Activated naive CD8-positive, alpha-beta T cell treated with anti-CD3 and anti-CD28 coated beads, Interleukin-2, amount 50 U/mL, for 16 hours (primary cell): ENCODE measurements at places on chromosomes 16 and 17.

- no peak for DNase-seq
These were observed 97.8 kb upstream of the MAF start for GRCh38 chr16:79698341-79698753.

DNA sequence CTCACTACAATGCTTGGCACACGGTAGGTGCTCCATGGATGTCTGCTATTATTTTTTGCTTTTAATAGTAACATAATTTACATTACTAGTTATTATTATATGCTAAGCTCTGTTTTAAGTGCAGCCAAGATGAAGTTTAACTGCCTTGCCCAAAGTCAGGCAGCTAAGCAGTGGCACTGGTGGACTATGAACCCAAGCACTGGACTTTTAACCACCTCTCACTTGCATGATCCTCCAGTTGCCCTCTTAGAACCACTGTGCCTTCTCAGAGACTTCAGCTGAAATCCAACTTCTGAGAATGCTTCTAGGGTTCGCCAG, 1.5 kb upstream of the ZNF207 start:
- no peak for DNase-seq

GRCh38 chr16:55575496-55575895, 9.0 kb downstream of the CAPNS2 start:
- no peak for DNase-seq

GRCh38 chr17:64331931-64332493, 58.6 kb downstream of the PECAM1 start:
- no peak for DNase-seq

DNA sequence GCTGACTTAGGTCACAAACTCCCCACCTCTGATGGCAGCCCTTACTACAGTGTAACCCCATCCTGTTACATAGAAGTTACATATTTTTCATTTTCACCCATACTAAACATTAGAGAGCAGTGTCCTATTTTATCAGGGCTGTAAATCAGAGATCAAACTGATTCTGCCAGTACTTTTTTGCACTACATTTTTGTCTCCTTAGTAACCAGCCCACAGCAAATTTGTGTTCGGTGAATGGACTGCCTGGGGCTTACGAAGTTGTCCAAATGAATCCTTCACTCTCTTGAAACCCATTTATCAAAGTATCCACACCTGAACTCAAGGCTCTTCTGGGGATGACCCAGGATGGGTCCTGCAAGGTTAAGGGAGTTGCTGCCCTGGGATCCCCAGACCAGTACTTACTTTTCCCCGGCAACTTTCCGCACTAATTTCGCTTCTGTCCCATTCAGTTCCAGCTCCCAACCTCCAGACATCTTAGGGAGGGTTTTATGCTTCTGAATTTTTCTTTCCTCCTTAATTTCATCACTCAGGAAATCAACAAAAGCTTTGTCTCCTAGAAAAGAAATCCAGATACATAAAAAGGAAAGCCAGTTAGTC, 1.1 kb downstream of the C1QBP start:
- DNase-seq = no peak

DNA sequence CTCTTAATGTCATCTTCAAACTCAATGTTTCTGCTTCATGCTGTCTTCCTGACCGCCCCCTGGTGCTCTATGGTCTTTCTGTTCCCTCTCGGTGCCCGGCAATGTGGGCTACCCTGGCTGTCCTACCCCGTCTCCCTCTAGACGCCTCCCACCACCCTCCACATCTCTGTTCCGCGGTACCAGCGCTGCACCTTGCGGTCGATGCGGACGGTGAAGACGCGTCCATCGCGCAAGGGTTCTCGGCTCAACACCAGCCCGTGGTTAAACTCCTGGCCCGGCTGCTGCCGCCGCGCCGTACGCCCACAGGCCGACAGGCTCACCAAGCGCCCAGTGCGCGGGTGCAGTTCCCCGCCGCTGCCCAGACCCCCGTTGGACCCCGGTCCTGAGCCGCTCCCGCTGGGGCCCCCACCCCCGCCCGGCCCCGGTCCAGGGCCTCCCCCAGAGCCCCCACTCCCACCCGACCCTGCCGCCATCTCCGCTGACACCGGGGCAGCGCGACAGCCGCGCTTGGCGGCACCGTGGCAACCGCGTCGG, at the start of gene NEURL4:
NEURL4 (minus strand) TSS at position 496 of the 534 bp plus-strand sequence; CDS start at position 473, 23 bp downstream.
- no peak for DNase-seq

DNA sequence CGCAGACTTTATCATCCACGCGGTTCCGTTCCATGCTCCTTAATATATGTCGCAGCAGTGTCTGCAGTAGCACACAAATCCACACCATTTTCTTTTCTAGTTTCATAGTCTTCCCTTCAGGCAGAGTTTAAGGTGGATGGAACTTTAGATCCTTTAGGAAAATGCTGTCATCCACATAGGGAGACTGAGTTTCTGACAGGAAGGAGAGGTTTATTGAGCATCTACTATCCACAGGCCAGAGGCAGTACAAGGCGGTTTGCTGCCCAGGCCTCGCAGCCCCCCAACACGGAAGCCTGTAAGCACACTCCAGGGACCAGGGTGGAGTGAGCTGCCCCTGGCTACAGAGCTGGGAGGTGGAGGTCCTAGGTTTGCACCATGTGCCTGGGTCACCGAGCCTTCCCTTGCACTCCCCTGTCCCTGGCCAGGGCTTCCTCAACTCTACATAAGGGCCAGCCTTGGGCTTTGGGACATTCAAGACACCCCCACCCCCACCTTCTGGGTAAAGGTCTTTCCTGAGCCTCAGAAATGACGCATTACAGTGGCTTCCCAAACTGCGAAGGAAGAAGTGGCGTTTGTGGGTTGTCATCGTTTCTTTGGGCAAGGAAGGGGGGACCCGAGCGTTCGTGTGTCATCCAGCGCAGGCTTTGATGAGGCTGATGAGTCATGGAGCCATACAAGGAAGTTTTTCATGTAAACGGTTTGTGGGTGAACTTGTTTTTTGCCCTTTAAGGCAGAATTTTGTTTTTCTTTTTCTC, 146.5 kb upstream of the PLCG2 start:
- peak; percentile 52 for DNase-seq

GRCh38 chr17:76271669-76272540, 6.8 kb downstream of the UBALD2 start:
- peak; percentile 80 for DNase-seq

GRCh38 chr17:75684924-75685323, 17.8 kb downstream of the SAP30BP start:
- DNase-seq = no peak

DNA sequence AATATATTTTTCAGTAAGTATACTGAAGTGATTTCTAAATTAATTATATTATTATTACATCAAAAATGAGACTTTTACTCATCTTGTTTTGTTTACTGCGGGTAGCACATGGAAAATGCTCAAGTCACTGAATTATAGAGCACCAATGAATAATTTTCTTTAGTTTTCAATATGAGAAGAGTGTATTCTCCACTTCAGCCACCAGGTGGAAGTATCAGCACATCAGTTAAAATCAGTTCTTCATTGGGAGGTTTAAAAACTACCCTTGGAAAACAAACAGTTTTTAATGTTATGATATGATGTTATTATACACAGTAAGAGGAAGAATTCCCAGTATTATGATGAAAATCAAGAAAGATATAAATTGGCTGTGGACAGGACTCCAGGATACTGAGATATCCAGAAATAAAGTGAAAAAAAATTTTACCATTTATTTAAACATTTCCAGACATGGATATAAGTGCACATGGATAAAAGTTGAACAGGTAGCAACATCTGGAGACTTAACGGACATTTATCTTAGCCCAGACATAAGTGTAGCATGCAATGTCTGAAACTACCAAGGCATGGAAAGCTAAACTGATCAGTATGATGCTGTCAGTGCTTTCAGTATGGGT, 467.3 kb downstream of the KCNJ2 start:
- no peak for DNase-seq

GRCh38 chr16:8863594-8864424, 5.0 kb downstream of the CARHSP1 start:
- DNase-seq = no peak

DNA sequence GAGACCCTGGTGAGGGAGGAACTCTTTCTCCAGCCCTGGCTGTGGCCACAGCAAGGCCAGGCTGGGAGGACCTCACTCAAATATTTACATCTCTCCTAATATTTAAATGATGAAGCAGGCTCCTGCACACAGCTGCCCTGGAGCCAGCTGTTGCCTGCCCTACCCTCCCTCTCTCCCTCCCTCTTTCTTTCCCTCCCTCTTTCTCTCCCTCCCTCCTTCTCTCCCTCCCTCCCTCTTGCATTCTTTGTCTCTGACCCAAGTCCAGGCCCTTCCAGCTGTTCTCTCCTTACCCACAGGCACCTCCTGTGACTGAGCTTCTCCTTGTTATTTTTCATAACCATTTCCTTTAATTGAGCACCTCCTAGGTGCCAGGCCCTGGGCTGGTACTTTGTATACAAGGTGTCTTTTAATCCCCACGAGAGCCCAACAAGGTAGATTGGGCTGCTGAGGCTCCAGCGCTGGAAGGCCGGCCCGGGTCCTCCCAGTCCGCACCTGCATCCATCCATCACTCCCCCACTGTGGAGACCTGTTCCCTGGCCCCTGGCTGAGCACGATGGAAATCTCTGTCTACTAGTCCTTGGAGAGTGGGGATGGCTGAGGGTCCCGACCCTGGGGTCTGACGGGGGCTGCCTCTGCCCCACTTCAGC, 242.3 kb downstream of the SEC14L1 start:
- DNase-seq = no peak

GRCh38 chr17:80294210-80294609, 33.6 kb downstream of the RNF213 start:
- DNase-seq = no peak

DNA sequence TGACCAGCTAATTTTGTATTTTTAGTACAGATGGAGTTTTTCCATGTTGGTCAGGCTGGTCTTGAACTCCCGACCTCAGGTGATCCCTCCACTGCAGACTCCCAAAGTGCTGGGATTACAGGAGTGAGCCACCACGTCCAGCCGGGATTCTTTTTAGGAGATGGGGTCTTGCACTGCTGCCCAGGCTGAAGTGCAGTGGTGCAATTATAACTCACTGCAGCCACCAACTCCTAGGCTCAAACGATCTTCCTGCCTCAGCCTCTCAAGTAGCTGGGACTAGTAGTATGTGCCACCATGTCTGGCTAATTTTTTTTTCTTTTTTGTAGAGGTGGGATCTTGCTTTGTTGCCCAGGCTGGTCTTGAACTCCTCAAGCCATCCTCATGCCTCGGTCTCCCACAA, 56.4 kb upstream of the MGAT5B start:
- no peak for DNase-seq

DNA sequence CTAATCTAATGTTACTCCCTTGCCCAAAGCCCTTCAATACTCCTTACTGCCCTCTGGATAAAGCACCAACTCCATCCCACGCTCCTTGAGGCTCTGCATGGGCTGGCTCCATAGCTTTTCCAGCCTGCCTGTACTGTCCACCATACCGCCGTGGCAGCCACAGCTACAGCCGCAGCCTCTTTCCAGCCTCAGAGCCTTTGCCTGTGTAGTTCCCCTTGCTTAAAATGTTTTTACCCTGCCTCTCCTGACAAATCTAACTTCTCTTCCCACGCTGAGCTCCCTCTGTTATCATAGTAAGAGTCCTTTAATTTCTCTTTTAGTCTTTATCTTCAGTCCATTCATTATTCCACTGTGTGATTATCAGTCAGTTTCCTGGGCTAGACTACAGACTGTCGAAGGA, 22.0 kb downstream of the TEX14 start:
- no peak for DNase-seq

- DNase-seq = peak; percentile 55
These were observed 14.6 kb upstream of the SBK1 start for GRCh38 chr16:28277537-28278388.

- no peak for DNase-seq
These were observed 10.4 kb upstream of the HERPUD1 start for GRCh38 chr16:56921571-56921970.

DNA sequence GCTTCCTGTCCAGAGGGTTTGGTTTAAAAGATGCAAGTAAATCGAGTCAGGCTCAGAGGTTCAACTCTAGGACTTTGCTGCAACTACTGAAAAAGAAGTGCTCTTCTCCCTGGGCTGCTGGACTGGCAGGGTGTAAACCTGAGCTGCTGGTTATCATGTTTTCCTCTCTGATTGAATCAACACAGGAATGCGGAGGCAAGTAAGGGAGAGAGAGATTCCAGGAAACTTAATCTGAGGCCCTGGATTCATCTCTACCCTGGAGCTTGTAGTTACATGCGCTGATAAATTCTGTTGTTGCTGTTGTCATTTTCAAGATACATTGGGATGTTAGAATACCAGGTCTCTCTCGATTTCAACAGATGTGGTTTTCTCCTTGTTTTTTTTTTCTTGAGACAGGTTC, 8.2 kb upstream of the HS3ST3A1 start:
- no peak for DNase-seq

DNA sequence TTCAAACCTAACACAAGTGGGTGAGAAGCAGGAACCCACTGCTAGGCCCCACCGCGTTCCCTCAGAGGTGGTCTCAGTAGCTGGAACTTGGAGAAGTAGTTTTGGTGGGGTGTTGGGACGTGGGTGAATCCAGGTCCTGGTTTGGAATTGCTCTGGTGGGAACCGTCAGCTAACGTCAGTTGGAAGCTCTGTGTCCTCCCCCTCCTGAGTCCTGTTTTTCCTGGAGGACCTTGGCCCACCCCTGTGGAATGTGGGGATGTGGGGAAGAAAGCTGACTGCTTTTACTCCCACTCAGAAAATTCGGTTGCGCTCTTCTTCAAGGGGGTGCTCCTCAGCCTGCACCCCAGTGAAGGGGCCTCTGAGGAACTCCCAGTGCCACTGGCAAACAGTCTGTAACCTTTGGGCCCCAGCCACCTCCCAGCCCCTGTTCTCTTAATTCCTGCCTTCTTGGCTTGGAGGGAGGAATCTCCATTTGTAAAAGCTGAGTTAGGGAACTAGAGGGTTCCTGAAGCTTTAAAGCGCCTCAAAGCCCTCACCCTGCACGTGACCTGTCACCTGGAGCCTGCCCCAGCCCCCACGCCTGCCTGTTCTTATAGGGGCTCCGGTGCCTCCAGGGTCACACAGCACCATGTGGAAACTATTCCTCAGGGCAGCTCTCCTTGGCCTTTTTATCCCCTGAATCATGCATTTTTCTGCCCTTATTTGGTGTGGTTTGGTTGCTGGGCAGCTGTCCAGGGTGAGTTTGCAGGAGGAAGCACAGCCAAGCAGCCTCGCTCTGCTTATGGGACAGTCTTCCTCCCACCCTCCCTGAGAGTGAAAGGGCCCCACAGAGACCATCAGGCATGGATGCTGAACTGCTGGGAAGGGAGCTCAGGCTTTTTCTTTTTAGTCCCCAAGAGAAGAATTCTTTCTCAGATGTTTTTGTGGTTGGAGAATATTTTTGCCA, 16.2 kb upstream of the NAGLU start:
- DNase-seq = no peak
